Upper lobe of right lung (tissue), 1 donor: ENCODE measurements at places on chromosomes 11 and 22.

GRCh38 chr11:15893080-15893492, 463.3 kb downstream of the SOX6 start:
- no peak overlapping the region for H3K4me3 ChIP-seq
- H3K27ac ChIP-seq: no peak overlapping the region
- DNase-seq: no peak
- peaks cover 13% of the 10 kb centered on the region for H3K4me1 ChIP-seq

DNA sequence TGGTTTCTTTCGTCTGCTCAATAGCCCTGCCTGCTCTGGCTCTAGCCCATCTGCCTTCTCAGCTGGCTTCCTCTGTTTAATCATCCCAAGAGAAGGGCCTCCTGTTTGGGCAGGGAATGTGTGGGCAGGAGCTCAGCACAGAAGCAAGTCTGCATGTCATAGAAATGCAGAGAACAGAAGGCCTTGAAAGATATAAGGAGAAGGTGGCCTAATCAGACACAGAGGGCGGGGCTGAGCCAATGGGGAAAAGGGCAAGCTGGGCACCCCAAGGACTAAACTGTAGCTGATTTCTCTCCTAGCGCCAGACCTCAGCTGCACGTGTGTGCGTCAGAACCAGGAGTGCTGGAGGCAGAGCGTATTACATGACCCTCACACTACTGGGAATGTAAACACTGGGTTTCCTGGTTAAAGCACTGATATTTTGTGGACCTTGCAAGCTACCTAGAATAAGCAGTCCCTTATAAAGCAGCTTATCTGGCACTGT, 7.6 kb upstream of the CCKBR start:
- H3K36me3 ChIP-seq: no peaks in the 10 kb centered on the region
- H3K4me3 ChIP-seq: no peak overlapping the region
- no peak for DNase-seq
- peaks cover 4% of the 10 kb centered on the region for H3K27me3 ChIP-seq

- no peaks in the 10 kb centered on the region for H3K36me3 ChIP-seq
- no peaks in the 10 kb centered on the region for H3K4me1 ChIP-seq
- no peak overlapping the region for H3K27ac ChIP-seq
- peak; percentile 22 for DNase-seq
- H3K27me3 ChIP-seq: peaks cover 10% of the 10 kb centered on the region
- H3K4me3 ChIP-seq: no peak overlapping the region
Measured at GRCh38 chr22:47621253-47621652, 858.8 kb downstream of the TBC1D22A start.

DNA sequence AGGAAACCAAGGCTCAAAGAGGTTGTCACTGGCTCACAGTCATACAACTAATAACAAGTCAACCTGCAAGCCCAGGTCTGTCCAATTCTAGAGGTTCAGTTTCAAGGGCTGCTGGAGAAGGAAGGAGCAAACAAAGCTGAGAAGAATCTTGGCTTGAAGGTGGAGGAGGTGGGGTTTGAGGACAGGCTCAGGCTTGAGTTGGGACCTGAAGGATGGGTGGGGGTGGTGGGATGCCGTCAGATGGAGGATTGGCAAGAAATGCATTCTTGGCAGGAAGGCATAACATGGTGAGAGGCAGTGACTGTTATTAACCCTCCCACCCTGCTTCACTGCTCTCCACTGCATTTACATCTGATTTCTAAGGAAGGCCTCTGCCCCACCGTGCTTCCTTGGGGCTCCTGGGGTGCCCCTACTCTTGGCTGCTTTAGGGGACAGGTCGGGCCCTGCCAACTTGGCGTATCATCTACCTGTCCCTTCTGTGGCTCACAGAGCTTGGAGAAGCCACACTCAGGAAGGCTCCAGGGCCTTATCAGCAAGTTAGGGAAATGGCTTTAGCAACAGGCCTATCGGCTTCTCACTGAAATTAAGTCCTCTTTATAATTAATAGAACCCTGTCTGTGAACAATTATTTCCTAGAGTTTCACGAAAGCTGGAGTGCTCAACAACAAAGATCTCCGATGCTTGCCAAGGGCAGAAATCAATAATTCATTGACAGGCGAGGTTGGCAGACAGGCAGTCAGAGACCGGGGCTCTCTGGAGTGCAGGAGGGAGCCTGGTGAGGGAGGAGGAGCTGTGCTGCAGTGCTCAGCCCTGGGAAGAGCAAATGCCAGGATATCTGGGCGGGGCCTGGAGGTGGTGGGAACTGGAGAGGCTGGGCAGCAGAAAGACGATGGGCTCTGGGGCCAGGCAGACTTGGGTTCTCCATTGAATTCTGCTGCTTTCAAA, 84.9 kb upstream of the NARS2 start:
- DNase-seq: no peak
- H3K27me3 ChIP-seq: no peaks in the 10 kb centered on the region
- no peak overlapping the region for H3K27ac ChIP-seq
- H3K36me3 ChIP-seq: no peaks in the 10 kb centered on the region
- no peak overlapping the region for H3K4me3 ChIP-seq

DNA sequence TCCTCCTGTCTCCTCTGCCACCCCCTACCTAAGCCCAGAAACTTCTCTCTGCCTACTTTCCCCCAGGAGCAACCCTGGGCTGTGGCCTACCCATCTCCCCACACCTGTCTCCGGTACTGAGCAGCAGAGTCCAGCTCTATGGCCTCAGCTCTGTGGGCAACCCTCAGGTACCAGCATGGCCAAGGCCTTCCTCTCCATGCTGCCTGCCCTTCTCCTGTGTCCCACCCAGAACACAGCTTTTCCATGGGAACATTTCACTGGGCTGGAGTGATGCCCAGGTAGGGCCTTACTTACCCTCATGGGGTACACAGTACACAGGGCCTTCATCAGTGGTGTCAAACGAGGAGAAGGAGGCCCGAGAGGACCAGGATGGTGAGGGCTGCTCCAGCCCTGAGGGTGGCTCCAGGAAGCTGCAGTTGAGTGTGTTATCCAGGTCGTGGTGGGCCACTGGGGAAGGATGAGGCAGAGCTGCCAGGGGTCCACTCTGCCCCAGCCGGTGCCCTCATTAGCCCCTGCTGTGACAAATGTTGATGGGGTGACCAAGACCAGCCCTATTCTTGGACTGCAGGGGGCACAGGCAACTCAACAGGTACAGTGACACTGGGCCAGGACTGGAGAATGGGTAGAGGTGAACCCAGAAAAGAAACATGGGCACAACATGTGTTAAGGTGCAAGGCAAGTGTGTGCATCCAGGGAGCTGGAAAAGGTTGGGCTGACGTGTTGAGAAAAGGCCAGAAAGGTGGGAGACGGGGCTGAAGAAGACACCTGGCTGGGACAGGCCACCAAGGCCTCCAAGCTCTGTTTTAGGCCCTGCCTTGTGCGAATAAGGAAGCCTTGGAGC, 10.3 kb downstream of the SCARF2 start:
- no peak overlapping the region for H3K27ac ChIP-seq
- no peak for DNase-seq
- peaks cover 22% of the 10 kb centered on the region for H3K4me1 ChIP-seq
- H3K4me3 ChIP-seq: no peak overlapping the region
- peaks cover 8% of the 10 kb centered on the region for H3K27me3 ChIP-seq

- no peaks in the 10 kb centered on the region for H3K36me3 ChIP-seq
- no peak overlapping the region for H3K4me3 ChIP-seq
- H3K27ac ChIP-seq: no peak overlapping the region
- no peak for DNase-seq
- H3K4me1 ChIP-seq: no peaks in the 10 kb centered on the region
Measured at GRCh38 chr11:35292279-35292678, 127.1 kb downstream of the SLC1A2 start.

DNA sequence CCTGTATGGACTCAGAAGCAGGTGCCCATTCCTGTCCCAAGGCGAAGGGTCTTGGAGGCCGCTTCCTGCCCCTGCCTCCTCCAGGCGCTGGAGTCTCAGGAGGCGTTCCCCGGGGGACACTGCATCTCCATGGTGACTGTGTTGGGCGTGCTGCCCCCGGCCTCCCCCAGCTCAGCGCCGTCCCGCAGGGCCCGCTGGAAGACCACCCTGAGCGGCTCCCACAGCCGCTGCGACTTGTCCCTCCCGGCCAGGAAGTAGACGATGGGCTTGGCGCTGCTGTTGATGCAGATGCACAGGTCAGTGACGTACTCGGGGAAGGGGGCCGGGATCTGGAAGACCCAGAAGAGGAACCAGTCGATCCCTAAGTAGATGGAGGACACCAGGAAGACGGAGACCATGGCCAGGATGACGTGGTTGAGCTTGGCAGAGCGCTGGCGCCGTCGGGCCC, 7.8 kb downstream of the MRGPRF start:
- H3K4me1 ChIP-seq: peaks cover 25% of the 10 kb centered on the region
- H3K36me3 ChIP-seq: peaks cover 4% of the 10 kb centered on the region
- H3K27ac ChIP-seq: no peak overlapping the region
- no peak overlapping the region for H3K4me3 ChIP-seq

- DNase-seq: no peak
- H3K36me3 ChIP-seq: no peaks in the 10 kb centered on the region
- H3K4me1 ChIP-seq: no peaks in the 10 kb centered on the region
- no peaks in the 10 kb centered on the region for H3K27me3 ChIP-seq
- no peak overlapping the region for H3K4me3 ChIP-seq
Measured at GRCh38 chr11:17529844-17530185, 14.4 kb downstream of the USH1C start.

GRCh38 chr11:22317656-22318055, 20.5 kb upstream of the SLC17A6 start:
- no peaks in the 10 kb centered on the region for H3K36me3 ChIP-seq
- no peaks in the 10 kb centered on the region for H3K27me3 ChIP-seq
- no peak for DNase-seq
- H3K4me1 ChIP-seq: no peaks in the 10 kb centered on the region
- H3K27ac ChIP-seq: no peak overlapping the region

GRCh38 chr22:17647991-17648390, 9.4 kb downstream of the BCL2L13 start:
- no peaks in the 10 kb centered on the region for H3K36me3 ChIP-seq
- no peak overlapping the region for H3K4me3 ChIP-seq
- H3K27ac ChIP-seq: no peak overlapping the region

GRCh38 chr22:24588757-24589481, 4.0 kb downstream of the LRRC75B start:
- H3K36me3 ChIP-seq: no peaks in the 10 kb centered on the region
- H3K4me3 ChIP-seq: no peak overlapping the region

GRCh38 chr11:60084631-60085273, 3.7 kb upstream of the MS4A2 start:
- H3K27ac ChIP-seq: no peak overlapping the region
- H3K36me3 ChIP-seq: no peaks in the 10 kb centered on the region
- H3K4me3 ChIP-seq: no peak overlapping the region
- H3K4me1 ChIP-seq: no peaks in the 10 kb centered on the region

- DNase-seq: no peak
- no peak overlapping the region for H3K27ac ChIP-seq
- peaks cover 4% of the 10 kb centered on the region for H3K4me1 ChIP-seq
- H3K36me3 ChIP-seq: no peaks in the 10 kb centered on the region
- no peak overlapping the region for H3K4me3 ChIP-seq
Measured at GRCh38 chr11:126426106-126426505, 70.6 kb downstream of the ST3GAL4 start.

- H3K27me3 ChIP-seq: no peaks in the 10 kb centered on the region
- no peak overlapping the region for H3K4me3 ChIP-seq
- H3K27ac ChIP-seq: no peak overlapping the region
- no peaks in the 10 kb centered on the region for H3K4me1 ChIP-seq
Measured at GRCh38 chr11:73965764-73966121, 14.9 kb downstream of the DNAJB13 start.

- H3K36me3 ChIP-seq: no peaks in the 10 kb centered on the region
- peaks cover 25% of the 10 kb centered on the region for H3K4me1 ChIP-seq
- H3K27me3 ChIP-seq: no peaks in the 10 kb centered on the region
- H3K27ac ChIP-seq: no peak overlapping the region
Measured at GRCh38 chr22:40111451-40111850, 66.3 kb upstream of the TNRC6B start.

DNA sequence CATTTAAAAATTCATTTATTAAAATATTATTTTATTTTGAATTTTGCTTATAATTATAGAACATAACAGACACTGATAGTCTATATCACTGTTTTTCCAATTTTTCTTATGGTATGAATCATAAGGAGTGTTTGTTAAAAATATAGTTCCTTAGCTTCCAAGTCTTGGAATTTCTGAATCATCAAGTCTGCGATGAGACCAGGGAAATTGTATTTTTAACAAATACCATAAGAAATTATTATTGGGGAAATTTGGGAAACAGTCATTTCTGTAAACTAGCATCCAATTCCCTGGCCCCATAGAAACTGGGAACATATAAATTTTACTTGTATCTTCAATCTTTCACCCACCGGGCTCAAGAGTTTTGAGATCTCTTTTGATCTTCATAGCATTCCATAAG, 38.0 kb upstream of the PICALM start:
- H3K27me3 ChIP-seq: no peaks in the 10 kb centered on the region
- H3K36me3 ChIP-seq: no peaks in the 10 kb centered on the region
- H3K27ac ChIP-seq: no peak overlapping the region
- no peaks in the 10 kb centered on the region for H3K4me1 ChIP-seq
- no peak overlapping the region for H3K4me3 ChIP-seq

DNA sequence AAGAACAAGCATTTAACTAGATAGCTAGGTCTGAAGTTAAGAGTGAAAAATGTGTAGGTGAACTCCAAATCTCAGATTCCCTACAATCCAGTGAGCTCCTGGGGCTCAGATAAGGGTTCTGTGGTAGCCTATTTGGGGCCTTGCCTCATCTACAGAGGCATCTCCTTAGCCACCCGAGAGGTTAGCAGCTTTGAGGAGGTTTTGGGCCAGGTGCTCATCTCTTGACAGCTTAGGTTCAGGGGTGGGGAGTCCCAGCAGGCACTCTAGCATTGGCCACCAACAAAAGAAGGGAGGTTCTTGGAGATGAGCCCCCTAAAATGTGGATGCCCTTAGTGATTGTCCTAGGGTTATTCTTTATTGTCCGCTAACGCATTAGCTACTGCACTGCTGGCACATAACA, 184.4 kb upstream of the B3GAT1 start:
- no peaks in the 10 kb centered on the region for H3K4me1 ChIP-seq
- peaks cover under 1% of the 10 kb centered on the region for H3K27me3 ChIP-seq
- H3K27ac ChIP-seq: no peak overlapping the region
- no peaks in the 10 kb centered on the region for H3K36me3 ChIP-seq
- H3K4me3 ChIP-seq: no peak overlapping the region
- DNase-seq: no peak

DNA sequence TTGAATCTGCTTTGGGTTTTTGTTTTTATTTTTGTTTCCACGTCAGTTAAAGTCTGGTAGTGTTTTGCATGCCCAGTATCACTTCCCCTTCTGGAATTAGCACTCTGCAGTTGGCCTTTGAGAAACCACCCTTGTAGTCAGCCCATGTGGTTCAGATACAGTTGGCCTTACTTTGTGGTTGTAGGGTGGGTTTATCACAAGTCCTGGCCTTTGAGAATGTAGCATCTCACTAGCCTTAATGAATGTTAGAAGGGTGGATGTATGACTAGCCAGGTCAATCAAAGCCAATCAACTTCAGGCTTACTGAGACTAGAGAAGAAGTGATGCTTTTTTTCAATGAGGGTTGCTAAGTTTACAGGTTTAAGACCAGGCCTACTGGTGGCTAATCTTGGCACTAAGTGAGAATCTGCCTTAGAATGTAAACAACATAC, 19.8 kb downstream of the ARL14EP start:
- DNase-seq: no peak
- H3K4me1 ChIP-seq: no peaks in the 10 kb centered on the region
- no peak overlapping the region for H3K4me3 ChIP-seq
- no peak overlapping the region for H3K27ac ChIP-seq
